ENCODE measurements at places on chromosomes 2 and 18. TPM values are rescaled to one million over a fixed set of nuclear protein-coding genes. Genes with fewer than 3 reads are reported as not detected.
A peak's percentile ranks its signal among the peaks of the same experiment; 100 is the strongest.

DNA sequence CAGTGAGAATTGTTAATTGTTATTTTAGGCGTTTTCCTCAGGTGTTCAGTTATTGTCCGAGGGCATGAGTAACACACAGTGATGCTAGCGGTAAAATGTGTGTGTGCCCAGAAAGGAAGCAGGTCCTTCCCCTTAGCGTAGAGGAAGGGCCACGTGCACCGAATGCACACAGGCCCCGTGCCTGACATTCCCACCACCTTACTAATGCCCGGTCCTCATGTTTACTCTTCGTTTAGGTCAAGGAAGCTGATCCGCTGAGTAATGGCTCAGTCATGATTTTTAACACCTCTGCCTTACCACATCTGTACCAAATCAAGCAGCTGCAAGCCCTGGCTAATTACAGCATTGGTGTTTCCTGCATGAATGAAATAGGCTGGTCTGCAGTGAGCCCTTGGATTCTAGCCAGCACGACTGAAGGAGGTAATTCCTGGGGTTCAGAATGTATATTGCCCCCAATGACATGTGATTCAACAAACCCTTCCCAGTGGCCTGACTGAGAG, 76.7 kb downstream of the MERTK start:
- DNase-seq, result no peak

DNA sequence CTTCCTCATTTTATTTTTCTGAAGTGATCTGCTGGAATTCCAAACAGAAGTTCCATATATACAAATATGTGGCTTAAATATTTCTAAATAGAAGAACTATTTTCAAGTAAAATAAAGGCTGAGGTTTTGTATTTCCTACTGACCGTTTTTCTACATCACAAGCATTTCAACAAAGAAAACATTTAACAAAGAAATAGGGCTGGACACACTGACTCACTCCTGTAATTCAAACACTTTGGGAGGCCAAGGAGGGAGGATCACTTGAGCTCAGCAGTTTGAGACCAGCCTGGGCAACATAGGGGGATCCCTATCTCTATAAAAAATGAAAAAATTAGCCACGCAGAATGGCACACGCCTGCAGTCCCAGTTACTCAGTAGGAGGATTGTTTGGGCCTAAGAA, 44.6 kb downstream of the TANK start:
- DNase-seq, result no peak

- peak; percentile 75 for DNase-seq
Measured at GRCh38 chr18:48806551-48807261, 144.1 kb downstream of the SMAD7 start.

Gene B4GALT6
- 0.94 TPM for total RNA-seq

Gene RBM43
- total RNA-seq, result 18.2 TPM

Gene CHRNG
- not detected for total RNA-seq

Gene WNT10A
- 12.4 TPM for total RNA-seq

All from CD4-positive, alpha-beta memory T cell (primary cell).